Activated CD4-positive, alpha-beta memory T cell treated with anti-CD3 and anti-CD28 coated beads for 36 hours (primary cell): ENCODE measurements at places on chromosomes 7 and 10. TPM values are rescaled to one million over a fixed set of nuclear protein-coding genes. Genes with fewer than 3 reads are reported as not detected.

The CC2D2B gene
- not detected for total RNA-seq

DNA sequence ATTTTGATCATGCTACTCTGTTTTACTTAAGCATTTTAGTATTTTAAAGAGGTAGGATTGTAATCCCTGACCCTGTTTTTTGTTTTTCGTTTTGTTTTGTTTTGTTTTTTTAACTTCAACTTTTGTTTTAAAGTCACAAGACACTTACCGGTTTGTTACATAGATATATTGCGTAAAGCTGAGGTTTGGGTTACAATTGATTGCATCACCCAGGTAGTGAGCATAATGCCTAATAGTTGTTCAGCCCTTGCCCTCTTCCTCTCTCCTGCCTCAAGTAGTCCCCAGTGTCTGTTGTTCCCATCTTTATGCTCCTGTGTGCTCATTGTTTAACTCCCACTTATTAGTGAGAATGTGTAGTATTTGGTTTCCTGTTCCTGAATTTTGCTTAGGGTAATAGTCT is 93.1 kb upstream of the TEX47 start:
- no peak for DNase-seq

- peak; percentile 68 for DNase-seq
Measured at GRCh38 chr7:24980534-24981170, 674 bp upstream of the OSBPL3 start.

- DNase-seq = no peak
Measured at GRCh38 chr10:29304995-29305335, 16.1 kb downstream of the LYZL1 start.

The VWDE gene
- total RNA-seq = 3.2 TPM

- DNase-seq = no peak
Measured at GRCh38 chr7:124351950-124352349, 319.1 kb upstream of the TMEM229A start.

The PANK1 gene
- total RNA-seq = 2.1 TPM

DNA sequence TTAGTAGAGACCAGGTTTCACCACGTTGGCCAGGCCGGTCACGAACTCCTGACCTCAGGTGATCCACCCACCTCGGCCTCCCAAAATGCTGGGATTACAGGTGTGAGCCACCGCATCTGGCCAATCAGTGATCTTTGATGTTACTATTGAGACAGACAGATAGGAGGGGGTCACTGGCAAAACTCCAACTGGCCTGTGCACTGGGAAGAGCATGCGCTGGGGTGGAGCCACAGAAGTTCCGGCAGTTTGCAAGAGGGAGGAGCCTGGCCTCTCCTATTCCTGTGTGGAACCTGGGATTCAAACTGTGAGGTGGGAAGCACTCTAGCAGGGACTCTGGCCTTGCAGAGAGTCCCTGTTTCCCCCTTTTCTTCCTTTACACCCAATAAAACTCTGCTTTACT is 60.7 kb downstream of the NEBL start:
- no peak for DNase-seq

GRCh38 chr7:80037689-80038088 is 96.9 kb upstream of the GNAI1 start:
- no peak for DNase-seq

DNA sequence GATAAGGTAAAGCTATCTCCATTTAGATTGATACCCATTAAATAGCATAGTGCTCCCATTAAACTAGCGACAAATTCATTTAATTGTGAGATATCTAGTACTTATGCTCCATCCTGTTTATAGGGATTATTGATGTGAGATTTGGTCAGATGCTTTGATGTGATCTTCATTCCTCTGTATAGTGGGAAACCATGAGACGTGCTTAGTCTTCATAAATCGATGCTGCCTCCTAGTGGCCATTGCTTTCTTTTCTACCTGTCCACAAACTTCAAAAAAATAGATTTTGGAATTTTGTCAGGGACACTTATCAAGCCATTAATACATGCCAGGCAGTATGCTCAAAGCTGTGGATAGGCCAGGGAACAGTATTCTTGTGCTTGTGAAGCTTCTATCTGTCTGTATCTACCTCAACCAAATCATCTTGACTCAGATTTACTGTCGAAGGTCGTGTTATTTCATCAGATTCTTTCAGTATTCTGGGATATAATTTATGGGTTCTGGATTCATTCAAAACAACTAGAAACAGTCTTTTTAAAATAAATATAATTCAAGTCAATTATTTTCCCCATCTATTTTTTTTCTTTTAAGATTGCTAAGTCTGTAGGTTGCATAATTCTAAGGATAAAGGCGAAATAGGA is 12.0 kb downstream of the LSM8 start:
- peak; percentile 46 for DNase-seq

DNA sequence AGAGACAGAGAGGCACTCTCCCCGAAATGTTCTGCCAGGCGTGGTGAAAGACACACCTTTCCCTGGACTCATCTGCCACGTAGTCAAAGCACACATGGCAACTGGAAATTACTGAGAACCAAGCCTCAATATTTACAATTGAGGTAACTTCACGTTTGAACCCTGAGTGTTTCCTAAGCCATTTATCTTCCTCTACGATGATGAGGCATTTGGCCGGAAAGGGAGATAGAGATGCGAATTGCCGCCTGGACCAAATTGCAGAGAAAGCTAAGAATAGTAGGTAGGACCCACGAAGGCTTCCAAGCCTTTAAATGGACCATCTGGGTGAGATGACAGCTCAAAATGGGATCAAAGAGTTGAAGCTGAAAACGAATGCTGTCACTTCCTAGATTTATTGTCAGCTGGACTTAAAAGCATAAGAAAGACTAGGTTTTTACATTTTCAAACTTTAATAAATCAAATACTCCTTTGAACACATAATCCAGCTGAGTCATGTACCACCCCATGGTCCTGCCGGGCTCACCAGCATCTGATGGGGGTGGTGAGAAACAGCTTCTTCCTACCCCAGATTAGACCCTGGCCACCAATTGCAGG is 135.6 kb upstream of the LYZL2 start:
- no peak for DNase-seq

- no peak for DNase-seq
Measured at GRCh38 chr10:119450606-119451299, 91.8 kb downstream of the RGS10 start.

The SFTPD gene
- total RNA-seq = not detected

The PPA1 gene
- 359 TPM for total RNA-seq

- no peak for DNase-seq
Measured at GRCh38 chr7:155584763-155585531, 38.6 kb upstream of the CNPY1 start.

The IFIT1B gene
- not detected for total RNA-seq

GRCh38 chr10:27390681-27391080 is 113.4 kb upstream of the RAB18 start:
- DNase-seq = no peak

The CTBP2 gene
- total RNA-seq = 0.29 TPM

DNA sequence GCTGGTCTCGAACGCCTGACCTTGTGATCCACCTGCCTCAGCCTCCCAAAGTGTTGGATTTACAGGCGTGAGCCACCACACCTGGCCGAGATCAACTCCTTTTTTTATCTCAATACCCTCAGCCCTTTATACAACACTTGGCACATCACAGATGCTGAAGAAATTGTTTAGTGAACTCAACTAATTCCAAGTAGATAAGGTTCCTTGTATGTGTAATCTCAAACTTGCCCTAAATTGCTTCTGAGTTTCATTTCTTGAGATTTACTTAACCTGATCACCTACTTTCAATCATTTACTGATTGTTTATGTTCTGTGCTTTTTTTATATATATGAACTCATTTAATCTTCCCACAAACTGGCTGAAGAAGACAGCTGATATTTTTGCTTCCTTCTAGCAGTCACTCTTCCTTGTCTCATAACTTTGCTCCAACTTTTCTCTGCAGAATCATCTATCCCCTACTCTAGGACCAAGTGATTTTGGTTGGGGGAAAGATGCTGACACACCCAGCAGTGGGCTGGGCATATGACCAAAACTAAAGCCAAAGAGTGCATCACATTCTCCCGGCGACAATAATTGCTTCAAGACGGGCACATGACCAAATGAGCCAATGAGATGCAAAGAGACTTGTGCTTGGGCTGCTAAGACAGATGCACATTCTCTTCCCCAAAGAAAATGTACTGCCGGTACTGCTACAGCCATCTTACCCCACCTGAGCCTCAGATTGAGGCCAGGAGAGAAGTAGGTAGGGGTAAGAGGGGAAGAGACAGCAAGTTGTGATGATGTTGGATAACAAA is 40.3 kb upstream of the ARID5B start:
- no peak for DNase-seq

- DNase-seq = no peak
Measured at GRCh38 chr10:71302874-71303568, 16.0 kb upstream of the SLC29A3 start.

DNA sequence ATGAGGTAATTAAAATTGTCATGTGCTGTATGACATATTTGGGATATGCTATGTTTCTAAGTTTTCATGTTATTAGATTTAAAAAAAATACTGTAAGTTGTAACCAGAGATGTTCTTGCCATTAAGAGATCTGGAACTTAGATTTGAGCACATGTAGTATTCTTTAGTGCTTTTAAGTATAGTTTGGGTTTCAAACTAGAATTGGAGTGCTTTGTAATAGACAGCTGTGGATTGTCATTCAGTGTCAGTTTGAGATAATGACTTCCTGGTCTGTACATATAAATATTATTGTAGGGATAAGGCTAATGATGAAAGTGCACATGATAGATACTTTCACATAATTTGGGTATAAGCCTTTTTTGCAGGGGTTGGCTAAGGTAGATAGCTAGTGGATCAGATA is 936.2 kb downstream of the CNTNAP2 start:
- no peak for DNase-seq

The SRRM3 gene
- total RNA-seq = not detected

DNA sequence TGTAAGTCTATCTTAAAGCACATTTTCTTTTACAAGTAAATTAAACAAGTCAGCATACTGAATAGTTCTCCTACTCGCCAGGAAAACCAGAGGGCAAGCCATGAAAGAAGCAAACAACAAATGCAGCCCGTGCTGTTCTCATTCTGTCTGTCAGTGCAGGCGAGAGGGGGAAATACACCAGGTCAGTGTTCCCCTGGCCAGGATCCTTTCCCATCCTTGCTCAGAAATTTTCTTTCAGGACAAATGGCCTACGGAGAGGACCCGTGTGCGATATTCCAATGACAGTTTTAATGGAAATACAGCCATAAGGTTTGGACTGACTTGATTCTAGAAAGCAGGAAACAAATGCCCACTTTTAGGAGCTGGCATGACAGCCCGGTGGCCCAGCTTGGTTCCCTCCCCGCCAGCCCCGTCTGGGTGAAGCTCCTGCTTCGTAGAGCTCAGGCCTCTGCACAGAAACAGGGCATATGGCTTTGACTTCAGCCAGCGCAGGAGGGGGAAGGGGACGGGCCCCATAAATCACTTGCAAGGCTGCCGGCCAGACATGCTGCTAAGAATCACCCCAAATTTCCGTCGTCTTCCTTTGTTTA is 67.8 kb downstream of the FRMD4A start:
- DNase-seq = no peak

The NKX2-3 gene
- not detected for total RNA-seq

DNA sequence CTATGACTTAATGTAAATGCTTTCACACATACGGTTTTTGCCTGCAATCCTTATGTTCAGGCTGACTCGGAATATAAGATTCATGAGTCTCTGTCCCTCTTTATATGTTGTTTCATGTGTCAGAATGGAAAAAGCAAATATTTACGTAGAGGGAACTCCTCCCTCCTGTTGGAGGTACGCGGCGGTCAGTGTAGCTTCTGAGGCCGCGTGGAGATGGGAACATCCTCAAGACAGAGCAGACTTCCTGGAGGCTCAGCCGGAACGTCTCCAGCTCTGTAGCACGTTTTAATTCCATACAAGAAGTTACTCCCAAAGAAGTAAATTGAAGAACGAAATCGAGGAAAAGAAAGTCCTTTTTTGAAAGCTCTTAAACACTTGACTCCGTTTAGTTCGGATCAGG is 248.3 kb downstream of the EBF3 start:
- no peak for DNase-seq

The KCP gene
- 0.05 TPM for total RNA-seq

The MALRD1 gene
- total RNA-seq = not detected

The CPVL gene
- not detected for total RNA-seq

- no peak for DNase-seq
Measured at GRCh38 chr7:117250245-117250644, 72.6 kb downstream of the WNT2 start.

DNA sequence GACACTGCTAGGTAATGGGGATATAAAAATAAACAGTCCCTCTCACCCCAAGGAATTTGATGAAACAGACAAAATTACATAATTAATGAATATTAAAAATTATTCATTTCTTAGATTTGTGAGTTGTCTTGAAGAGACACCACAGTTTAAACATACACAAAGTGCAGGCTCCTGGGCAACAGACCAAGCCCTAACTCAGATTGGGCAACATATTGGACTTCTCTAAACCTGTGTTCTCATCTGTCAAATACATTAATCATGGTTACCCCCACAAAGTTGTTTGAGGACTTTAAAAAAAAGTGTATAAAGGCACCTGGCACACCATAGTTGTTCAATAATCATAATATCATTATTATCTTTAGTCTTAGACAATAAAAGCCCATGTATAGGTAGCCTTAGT is 62.5 kb upstream of the CAPZA2 start:
- DNase-seq = no peak

DNA sequence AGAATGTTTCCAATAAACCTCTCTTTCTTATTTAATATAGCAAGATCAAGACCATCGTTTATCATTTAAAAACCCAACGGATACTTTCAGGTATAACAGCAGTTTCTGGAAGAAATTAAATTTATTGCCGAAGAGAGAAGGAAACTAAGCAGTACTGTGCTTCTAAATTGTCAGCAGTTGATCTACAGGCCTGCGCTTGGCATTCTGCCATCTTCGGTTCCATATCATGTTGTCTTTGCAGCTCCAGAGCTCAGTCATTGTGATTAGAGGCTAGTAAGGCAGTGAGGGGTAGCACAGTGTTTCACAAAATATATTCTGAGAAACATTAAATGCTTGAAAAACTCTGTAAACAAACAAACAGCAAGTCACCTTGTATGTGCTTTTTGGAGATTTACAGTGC is 301.3 kb downstream of the REEP3 start:
- DNase-seq = no peak

DNA sequence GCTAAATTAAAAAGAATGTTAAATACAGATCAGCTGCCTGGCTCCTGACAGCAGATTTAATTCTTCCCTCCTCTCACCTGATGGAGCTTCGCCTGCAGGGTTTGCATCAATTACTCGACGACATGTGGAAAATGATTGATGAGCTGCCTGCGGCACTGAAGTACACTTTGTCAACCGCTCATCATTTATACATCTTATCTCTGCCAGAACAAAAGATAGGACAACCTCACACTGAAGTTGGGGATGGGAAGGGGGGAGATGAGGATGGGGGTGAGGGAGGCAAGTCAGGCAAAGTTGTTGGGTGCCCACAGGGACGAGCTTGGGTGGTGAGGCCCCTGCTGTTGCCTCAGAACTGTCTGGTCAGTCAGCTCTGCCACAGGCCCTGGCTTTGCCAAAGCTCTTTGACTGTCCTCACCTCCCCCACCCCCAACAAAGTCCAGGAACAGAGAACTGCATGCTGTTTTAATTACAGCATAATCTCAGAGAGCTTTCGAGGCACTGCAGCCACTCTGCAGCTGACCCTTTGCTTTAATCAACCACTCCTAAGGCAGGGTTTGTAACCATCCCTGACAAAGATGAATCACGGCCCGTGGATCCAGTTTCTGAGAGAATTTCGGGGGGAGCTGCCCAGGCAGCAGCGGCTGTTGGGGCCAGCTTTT is 702.3 kb downstream of the LRMDA start:
- no peak for DNase-seq
